A673 (cell line): ENCODE measurements at places on chromosomes 1 and 21.

GRCh38 chr1:9346566-9346965 is 53.9 kb downstream of the SPSB1 start:
- DNase-seq: no peak

DNA sequence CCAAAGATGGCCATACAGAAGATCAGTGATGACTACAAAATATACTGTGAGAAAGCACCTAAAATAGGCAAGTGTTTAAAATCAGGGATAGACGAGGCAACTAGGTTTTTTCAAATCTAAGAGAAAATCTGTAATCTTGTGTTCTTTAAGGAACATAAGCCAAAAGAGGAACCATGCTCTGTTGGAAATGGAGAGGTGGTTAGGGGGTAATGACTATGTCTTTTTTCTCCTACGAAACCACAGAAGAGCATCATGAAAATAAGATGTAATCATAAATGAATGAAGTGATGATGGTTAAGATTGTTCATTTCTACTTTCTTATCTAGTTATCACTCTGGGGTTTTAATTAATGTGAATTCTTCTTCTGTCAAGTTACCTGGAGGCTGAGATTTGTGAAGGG is 43.1 kb downstream of the RGSL1 start:
- DNase-seq: no peak

- no peak for DNase-seq
These were observed 45.2 kb downstream of the ZNF691 start for GRCh38 chr1:42891465-42892138.

GRCh38 chr21:42533963-42534355 is 20.3 kb downstream of the SLC37A1 start:
- no peak for DNase-seq

- DNase-seq: no peak
These were observed 69.5 kb downstream of the RHOU start for GRCh38 chr1:228804640-228805413.

DNA sequence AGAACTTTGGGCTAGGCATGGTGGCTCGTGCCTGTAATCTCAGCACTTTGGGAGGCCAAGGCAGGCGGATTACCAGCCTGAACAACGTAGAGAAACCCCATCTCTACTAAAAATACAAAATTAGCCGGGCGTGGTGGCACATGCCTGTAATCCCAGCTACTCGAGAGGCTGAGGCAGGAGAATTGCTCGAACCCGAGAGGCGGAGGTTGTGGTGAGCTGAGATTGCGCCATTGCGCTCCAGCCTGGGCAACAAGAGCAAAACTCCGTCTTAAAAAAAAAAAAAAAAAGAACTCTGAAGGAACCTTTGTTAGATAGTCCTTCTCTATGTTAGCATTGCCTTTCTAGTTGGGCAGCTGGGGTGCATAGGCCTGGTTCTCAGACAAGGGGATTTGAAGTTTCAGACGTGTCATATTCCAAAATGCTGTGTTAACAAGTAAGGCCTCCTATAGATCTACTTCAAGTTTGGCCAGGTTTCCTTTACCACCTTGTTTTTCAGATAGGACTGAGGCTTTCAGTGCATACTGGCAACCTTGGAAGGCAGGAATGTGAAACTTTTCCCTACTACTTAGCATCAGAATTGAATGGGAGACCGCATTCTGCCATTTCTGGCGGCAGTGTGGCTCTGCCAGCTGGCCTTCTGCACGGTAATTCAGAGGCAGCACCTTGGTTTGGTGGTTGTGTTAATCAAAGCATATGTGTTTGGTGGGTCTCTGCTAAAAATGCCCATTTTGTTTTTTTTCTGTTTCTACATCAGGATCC is 6.1 kb downstream of the UQCRH start:
- no peak for DNase-seq

DNA sequence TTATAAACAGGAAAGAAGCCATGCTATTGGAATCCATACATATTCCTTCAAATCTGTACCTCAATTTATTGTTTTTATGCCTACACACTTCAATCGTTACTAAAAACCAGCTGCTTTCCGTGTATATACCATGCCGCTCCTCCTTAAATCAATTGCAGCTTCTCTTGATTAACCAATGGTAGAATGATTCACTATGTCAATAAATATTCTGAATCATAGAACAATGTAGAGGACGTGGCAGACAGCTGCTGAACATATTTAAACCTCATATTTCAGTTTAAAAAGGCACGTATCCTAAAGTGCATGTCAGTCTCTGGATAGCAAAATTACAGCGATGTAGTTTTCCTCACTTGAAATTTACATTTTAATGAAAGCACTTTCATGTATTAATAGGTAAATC is 100.4 kb downstream of the MRPL39 start:
- no peak for DNase-seq

- no peak for DNase-seq
These were observed 92.9 kb downstream of the UBIAD1 start for GRCh38 chr1:11365744-11366387.
